ENCODE measurements at places on chromosomes 13 and 19. TPM values are rescaled to one million over a fixed set of nuclear protein-coding genes. Genes with fewer than 3 reads are reported as not detected.

GRCh38 chr13:41326661-41327060 is 15.6 kb downstream of the NAA16 start:
- DNase-seq: no peak

- no peak for DNase-seq
Observed at GRCh38 chr13:39926345-39926744, 270.9 kb downstream of the COG6 start.

Gene POU2F2
- 0.67 TPM for polyA plus RNA-seq

GRCh38 chr19:39030854-39031367 is 1.4 kb downstream of the FBXO27 start:
- DNase-seq: no peak

DNA sequence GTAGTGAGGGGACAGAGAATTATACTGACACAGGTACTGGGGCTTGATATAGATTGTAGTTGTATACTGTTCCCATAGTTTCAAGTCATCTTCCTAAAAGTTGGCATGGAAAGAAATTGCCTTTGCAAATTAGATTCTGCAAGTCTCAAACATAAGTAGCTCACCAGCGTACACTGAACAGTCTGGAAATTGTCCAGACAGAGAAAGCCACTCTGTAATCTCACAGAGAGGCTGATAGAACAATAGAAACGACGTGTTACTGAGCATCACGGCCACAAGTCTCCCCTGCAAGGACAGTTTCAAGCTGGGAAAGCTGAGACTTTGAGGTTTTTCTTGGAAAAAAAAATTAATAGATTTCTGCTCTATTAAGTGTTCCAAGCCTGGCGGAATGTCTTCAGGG is 228.6 kb downstream of the DNAJC15 start:
- DNase-seq: no peak

DNA sequence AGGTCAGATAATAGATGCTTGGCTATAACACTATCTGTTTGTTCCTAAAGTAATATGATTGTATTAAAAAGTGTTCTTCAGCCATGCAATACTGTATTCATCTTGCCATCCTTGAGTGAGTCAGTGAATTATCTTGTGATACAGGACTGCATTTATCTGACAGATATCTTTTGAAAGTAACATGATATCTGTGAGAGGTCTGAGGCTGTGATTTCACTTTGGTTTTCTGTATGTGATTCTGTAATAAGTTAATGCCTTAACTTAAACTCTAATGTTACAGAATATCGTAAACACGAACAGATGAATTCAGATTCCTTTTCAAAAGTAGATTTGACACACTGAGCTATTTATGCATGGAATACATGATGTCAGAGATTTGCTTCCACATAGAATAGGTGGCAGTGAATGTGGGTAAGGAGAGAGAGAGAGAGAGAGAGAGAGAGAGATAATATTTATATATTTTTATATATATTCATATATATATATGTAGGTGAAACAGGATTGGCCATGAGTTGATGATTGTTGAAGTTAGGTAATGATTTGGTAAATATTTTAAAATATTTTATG is 97.9 kb upstream of the RNF113B start:
- no peak for DNase-seq

- DNase-seq: no peak
Observed at GRCh38 chr13:50077431-50077830, 62.2 kb downstream of the KCNRG start.

- no peak for DNase-seq
Observed at GRCh38 chr19:15539638-15540037, 31.3 kb downstream of the CYP4F22 start.

DNA sequence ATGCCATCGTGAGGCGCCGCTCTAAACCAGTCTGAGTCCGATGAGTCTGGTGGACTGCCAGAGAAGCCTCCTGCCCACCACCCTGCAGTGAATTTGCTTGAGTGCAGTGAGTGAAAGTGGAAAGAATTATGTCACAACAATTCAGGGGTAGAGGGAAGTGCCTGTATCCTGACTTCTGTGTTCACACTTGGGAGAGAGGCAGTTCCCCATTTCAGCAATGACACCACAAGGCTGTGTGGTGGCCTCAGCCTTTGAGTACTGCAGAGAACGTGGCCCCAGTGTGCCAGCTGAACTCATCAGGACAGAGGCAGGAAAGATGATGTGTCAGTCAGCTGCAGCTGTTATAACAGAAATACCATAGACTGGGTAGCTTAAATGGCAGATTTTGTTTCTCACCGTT is 155.6 kb downstream of the COG6 start:
- DNase-seq: no peak

Gene CATSPERD
- polyA plus RNA-seq: not detected

GRCh38 chr19:3606174-3606689 is 443 bp downstream of the TBXA2R start:
- DNase-seq: no peak

Gene LRCH1
- polyA plus RNA-seq: 37.4 TPM

Gene PIK3R2
- 38.9 TPM for polyA plus RNA-seq

Gene NLRP4
- polyA plus RNA-seq: not detected

DNA sequence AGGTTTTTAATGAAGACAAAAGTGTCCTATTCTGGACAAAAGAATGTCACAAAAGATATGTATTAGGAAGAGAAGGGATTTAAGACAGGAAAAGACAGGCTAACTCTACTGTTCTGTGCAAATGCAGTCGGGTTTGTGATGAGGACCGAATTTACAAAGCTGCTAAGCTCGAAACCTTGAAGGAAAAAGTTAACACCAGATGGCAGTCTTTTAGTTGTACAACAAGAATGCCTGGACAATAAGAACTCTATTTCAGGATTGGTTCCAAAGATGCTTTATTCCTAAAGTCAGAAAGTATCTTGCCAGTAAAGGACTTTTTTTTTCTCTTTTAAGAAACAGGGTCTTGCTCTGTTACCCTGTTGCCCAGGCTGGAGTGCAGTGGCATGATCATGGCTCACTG is 51.1 kb downstream of the HS6ST3 start:
- peak; percentile 5 for DNase-seq
